ENCODE measurements at places on chromosomes 1 and 21. TPM values are rescaled to one million over a fixed set of nuclear protein-coding genes. Genes with fewer than 3 reads are reported as not detected.

The LY9 gene
- not detected for total RNA-seq

DNA sequence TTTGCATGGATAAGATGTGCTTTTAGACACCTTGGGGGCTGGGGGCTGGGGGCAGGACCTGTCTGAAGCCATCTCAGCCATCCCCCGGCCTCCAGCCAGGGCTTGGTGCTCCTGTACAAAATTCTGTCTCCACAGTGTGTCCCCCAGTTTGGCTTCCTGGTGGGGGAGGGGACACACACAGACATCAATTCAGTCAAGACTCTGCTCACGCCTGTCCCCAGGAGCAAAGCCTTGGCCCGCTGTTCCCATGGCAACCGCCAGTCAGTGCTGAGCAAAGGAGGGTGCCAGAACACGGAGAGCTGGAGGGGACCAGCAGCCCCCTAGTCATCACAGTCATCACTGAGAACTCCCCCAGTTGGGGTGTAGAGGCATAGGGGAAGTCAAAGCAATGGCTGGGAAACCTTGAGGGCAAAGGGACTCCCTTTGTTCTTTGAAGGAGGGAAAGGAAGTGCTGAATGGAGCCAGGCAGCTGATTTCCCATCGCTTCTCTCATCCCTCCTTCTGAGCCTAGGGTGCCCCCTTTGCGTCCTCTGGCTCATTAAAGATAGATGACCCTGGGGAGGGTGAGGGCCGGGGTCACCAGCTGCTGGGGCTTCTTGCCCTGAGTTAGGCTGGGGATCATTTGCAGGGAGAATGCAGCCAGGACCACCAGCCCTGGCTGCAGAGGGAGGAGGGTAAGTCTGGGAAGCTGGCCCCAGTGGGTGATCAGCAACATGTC, 134.9 kb upstream of the IPO9 start:
- DNase-seq: no peak

- no peak for DNase-seq
Measured at GRCh38 chr1:224203243-224204016, 20.4 kb downstream of the DEGS1 start.

DNA sequence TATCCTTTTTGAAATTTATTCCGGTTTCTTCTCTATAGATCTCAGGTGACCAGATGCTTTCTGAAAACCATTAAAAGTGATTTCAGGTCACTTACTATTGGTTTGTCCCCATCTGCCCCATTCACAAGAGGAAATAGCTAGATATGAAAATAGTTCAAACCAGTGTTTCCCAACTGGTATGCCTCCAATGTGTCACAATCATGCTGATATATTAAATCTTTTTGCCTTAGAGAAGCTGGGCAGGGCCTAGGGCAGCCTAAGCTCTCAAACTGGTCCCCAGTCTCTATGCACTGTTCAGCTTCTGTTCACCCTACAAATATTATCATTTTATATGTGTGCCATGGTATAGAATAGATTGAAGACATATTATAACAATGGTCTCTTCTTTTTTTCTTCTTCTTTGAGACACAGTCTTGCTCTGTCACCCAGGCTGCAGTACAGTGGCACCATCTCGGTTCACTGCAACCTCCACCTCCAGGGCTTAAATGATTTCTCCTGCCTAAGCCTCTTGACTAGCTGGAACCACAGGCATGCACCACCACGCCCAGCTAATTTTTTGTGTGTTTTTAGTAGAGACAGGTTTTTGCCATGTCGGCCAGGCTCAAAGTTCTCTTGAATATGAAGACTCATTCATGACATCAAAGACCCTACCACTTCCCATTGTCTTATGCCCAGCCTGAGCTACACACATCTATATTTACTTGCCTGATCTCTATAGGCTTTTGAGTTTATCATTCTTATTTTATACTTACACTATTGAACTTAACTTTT, 15.7 kb downstream of the PTPN22 start:
- no peak for DNase-seq

GRCh38 chr1:1777583-1777899, 729 bp downstream of the NADK start:
- DNase-seq: peak; percentile 26

The RXRG gene
- total RNA-seq: 53.3 TPM

DNA sequence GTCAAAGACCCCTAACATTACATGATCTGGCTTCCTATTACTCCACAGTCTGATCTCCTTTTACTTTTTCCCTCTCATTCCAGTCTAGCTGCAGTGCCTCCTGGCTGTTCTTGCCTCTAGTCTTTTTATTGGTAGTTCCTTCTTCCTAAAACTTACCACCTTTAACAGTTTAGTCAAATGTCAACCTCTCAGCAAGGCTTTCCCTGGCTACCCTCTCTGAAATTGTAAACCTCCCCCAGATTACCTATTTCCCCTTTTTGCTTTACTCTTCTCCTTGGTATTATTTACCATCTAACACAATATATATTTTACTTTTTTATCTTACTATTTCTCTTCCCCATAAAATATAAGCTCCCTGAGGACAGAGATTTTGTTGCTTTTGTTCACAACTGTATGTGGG, 129.6 kb downstream of the CLEC20A start:
- no peak for DNase-seq

DNA sequence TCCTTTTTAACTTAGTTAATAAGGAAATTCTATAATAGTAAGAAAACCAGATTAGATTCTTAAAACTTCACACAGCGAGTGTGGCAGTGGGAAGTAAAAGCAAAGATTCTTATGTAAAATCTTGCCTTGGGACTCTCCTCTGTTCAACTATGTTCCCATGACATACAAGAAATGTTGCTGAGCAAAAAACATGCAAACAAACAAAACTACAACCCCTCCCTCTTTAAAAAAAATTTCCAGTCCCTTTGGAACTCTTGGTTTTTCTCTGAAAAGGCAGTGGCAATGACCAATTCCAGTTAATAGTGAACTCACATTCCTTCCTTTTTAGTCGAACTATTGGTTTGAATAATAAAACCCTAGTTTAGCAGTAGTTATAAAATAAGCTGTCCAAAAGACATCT, 453.1 kb upstream of the ZRANB2 start:
- no peak for DNase-seq

- DNase-seq: no peak
Measured at GRCh38 chr1:225921734-225922709, 2.0 kb downstream of the PYCR2 start.

DNA sequence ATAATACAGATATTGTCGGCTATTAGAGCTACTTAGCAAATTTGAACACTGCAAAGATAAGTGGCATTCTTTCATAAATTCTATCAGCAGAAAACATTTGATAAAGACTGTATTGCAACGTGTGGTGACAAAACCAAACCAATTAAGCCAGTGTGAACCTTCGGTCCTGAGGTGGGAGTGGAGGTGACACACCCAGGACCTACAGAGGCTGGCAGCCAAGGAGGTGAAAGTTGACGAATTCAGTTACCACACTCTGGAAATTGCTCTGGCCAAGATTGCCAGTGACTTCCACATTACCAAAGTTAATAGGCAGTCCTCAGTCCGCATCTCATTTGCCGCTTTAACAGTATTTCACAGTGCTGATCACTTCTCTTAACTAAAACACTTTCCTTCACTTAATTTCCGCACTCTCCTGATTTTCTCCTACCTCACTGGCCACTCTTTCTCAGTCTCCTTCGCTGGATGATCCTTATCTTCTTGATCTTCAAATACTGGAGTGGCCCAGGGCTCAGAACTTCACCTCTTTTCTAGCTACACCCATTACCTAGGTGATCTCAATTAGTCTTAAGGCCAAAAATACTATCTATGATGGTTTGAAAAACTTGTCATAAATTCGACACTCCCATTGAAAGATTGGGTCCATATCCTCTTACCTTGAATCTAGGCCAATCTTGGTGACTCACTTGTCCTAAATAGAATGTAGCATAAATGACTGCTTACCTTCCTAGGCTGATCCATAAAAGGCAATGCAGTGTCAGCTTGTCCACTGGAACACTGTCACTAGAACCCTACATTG, 5.1 kb upstream of the CDC42BPA start:
- DNase-seq: no peak

The SERTAD4 gene
- total RNA-seq: 2.7 TPM

The PAPPA2 gene
- 2.0 TPM for total RNA-seq

The ABCB10 gene
- total RNA-seq: 20.0 TPM

- no peak for DNase-seq
Measured at GRCh38 chr21:44887126-44887806, 13.8 kb upstream of the PTTG1IP start.

The HSD3B2 gene
- 1.1 TPM for total RNA-seq

The FAM167B gene
- total RNA-seq: 50.6 TPM

- DNase-seq: no peak
Measured at GRCh38 chr1:10007169-10007568, 10.1 kb downstream of the RBP7 start.

DNA sequence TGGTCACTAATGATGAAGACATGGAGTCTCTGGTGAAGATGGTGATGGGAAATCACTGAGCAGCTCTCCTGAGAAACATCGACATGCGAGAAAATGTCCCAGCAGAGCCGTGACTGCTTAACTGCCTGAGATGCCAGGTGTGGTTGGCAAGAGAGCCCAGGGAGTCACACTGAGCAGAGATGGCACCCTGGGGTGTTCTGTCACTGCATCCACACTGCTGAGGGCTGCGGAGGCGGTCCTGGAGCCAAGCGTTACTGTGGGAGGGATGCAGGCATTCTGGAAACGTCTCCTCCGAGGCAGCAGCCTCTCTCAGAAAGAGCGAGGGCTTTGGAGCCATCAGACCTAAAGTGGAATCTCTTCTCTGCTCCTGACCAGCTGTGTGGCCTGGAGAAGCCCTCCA, 57.2 kb downstream of the EPHB2 start:
- no peak for DNase-seq

DNA sequence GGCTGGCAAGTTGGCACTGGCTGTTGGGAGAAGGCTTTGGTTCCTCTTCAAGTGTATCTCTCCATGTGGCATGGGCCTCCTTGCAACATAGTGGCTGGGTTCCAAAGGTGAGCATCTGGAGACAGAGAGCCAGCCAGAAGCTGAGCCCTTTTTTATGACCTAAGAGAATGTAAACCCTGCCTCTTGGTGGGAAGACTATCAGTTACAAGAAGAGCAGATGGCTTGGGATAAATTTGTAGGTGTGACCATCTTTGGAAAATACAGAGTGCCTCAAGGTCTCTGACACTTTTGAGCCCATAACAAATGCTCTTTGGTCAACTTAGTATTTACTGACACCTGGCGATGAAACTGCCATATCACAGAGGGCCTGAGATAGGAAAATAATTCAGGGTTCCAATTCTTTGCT, 31.4 kb upstream of the PRELP start:
- DNase-seq: no peak

- no peak for DNase-seq
Measured at GRCh38 chr1:51927029-51927428, 48.5 kb upstream of the NRDC start.

DNA sequence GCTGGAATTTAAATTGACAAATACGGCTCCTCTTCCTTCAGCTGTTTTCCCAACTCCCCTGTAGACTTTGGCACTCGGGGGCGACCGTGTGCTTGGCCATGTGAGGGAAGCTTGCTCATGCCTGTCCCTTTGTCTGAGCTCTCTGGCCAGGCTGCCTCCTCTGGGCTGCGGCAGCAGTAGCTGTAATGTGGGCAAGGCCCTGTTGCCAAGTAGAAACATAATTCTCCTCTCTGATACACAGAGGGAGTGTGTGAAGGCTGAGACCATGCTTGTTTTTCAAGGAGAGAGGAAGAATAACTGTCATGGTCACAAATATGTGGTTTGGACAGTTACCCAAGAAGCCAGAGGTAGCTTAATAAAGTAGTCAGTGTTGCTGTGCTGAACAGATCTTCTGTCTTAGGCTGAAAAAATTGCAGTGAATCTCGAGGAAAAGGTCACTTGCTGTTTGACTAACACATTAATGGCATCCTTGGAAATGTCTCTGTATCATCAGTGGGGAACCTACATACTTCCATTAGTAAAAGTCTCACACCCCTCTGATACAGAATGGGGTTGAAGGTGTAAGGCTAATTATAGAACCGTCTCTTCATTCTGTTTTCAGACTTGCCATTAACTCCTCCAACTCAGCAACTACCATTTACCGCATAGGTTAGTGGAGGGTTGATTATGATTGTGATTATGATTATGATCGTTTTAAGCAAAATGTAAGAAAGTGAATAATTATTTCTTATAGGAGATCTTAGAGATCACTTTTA, 94.6 kb downstream of the TGFB2 start:
- DNase-seq: peak; percentile 91

- DNase-seq: no peak
Measured at GRCh38 chr1:201916649-201917249, 28.1 kb downstream of the SHISA4 start.

The SHISAL2A gene
- total RNA-seq: not detected

The PADI3 gene
- 0.21 TPM for total RNA-seq

- DNase-seq: peak; percentile 45
Measured at GRCh38 chr1:46673749-46674182, 2.1 kb downstream of the TEX38 start.

- DNase-seq: no peak
Measured at GRCh38 chr1:238779716-238780115, 606.7 kb upstream of the CHRM3 start.

DNA sequence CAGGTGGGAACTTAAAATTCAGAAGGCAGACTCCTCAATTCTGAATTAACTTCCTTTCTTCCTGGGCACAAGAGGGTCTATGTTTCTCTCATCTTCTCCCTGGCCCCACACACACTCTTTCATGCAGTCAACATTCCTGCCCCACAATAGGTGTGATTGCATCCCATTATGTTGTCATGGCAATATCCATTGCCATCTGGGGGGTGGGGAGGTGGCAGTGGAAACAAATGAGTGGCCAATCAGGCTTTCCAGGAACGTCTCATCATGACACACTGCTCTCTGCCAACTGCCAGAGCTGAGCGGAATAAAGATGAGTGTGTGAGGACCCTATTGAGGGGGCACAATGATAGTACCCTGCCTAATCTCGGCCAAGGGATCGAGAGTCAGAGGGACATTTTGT, 80.4 kb downstream of the KCND3 start:
- no peak for DNase-seq

DNA sequence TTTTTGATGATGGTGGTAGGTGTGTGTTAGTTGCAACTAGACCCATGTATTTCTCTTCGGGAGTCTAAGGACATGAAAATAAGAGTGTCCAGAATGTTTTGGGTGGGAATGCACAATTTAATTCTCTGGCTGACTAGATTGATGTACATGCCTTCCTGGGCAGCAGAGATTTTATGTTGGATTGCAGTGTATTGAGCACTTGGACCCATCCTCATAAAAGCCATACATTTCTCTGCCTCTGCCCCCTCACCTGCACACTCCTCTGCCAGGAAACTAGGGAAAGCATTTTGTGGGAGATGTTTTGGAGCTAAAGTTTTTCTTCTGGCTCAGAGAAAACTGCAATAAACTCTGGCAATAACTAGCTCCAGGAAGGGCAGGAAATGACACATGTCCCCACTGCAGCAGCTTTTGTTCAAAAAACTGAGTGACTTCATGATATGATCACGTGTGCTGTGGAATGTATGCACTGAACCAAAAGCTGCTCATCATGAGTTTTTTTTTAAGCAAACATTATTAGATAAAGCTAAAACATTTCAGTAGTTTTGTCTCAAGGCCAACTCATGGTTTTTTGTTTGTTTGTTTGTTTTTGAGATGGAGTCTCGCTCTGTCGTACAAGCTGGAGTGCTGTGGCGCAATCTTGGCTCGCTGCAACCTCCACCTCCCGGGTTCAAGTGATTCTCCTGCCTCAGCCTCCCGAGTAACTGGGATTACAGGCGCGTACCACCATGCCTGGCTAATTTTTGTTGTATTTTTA, 17.6 kb downstream of the RIT1 start:
- DNase-seq: peak; percentile 52

- DNase-seq: peak; percentile 75
Measured at GRCh38 chr1:32773018-32773763, 44.0 kb downstream of the YARS1 start.

The MIS18A gene
- total RNA-seq: 12.1 TPM

- DNase-seq: no peak
Measured at GRCh38 chr1:208759255-208759654, 515.1 kb upstream of the PLXNA2 start.

GRCh38 chr1:42686418-42686817, 4.2 kb downstream of the YBX1 start:
- no peak for DNase-seq

All from SK-MEL-5 (cell line).